Mucosa of descending colon (tissue), 3 donors: ENCODE measurements at places on chromosomes 2 and 18. TPM values are rescaled to one million over a fixed set of nuclear protein-coding genes. Genes with fewer than 3 reads are reported as not detected.

Gene TTN
- 8.6 TPM for total RNA-seq

Gene DAW1
- not detected for total RNA-seq

Gene SERPINB3
- not detected for total RNA-seq

Gene ALK
- 2.4 TPM for total RNA-seq

Gene IL1F10
- not detected for total RNA-seq

Gene UGT1A6
- 19.3 TPM for total RNA-seq

- DNase-seq = no peak
These were observed 6.5 kb downstream of the PIAS2 start for GRCh38 chr18:46910856-46911255.

DNA sequence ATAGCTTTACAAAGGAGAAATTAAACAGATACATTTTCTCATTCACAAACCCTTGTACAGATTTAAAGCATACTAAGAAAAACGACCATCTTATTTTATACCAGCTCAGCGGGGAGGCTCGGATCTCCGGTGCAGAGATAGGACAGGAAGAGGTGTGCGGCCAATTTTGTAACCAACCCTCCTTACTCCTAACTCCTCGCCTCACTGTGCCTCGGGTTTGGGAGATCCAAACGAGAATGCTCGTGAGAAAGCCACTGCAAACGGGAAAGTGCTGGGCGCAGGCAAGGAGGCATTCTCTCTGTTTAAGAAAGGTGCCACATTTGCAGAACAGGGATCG lies 1.2 kb downstream of the KDSR start:
- DNase-seq = peak; percentile 19

DNA sequence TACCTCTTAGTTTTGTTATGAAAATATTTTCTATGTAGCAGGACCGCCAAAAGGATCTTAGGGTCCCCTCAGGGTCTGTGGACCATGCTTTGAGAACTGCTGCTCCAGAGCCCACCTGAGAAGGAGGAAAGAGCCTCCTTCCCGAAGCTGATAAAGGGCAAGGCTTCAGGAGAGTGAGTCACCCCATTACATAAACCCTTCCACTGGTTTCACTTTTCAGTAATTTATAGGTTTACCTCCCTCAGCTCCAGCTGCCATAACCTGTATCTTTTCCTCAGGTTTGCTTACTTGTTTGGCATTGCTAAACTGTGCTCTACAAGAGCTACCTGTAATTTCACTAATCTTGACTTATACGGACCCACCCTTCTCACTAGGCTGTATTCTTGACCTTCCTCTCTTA lies 6.6 kb downstream of the TTLL4 start:
- no peak for DNase-seq

- no peak for DNase-seq
These were observed 87.4 kb upstream of the MSTN start for GRCh38 chr2:190149908-190150307.

DNA sequence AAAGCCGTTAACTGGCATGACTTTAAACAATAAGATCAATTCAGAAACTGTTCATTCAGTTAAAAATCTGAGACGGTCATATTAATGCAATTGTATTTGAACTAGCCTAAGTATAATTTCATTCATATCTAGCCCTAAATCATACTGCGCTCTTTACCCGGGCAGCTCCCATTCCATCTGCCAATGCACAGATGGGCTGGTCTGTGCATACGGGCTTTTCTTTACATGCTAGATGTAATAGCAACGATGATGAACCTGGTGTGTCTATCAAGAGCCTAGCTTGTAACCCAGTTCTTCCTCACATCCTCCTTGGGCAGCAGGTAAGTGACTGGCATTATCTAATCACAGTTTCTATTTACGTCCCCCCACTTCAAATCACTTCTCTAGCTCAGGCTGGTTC lies 631.5 kb upstream of the KLHL29 start:
- DNase-seq = no peak

- DNase-seq = no peak
These were observed 688 bp upstream of the WDR33 start for GRCh38 chr2:127811397-127812321.
